ENCODE measurements at places on chromosomes 12 and 14.

DNA sequence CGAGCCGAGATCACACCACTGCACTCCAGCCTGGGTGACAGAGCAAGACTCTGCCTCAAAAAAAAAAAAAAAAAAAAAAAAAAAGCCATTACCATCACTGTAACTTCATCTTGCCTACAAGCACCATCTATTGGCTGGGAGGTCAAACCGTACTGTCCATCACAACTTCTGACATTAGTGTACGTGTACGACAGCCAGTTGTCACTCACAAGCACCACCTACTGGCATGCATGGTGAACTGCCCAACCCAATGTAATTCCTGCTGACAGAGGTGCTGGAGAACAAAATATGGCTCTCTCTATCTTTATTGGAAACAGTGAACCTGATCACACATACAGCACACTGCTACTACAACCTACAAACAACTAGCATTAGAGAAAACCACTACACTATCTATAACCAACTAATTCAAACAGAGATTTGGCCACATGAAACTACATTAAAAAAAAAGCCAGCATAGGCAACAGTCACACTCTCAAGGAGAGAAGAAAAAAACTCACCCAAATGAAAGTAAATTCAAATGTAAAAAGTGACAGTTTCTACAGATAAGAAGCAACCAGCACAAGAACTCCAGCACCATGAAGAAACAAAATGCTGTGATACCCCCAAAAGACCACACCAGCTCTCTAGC, 82.3 kb downstream of the PUS7L start:
- no peaks in the 10 kb centered on the region for H3K27me3 ChIP-seq
- H3K27ac ChIP-seq, result peak overlapping the region; percentile 89
- no peaks in the 10 kb centered on the region for H3K36me3 ChIP-seq
- peaks cover 11% of the 10 kb centered on the region for H3K4me1 ChIP-seq

GRCh38 chr12:4954621-4955354, 45.1 kb downstream of the KCNA1 start:
- no peak overlapping the region for H3K4me3 ChIP-seq
- no peak for DNase-seq
- H3K36me3 ChIP-seq, result no peaks in the 10 kb centered on the region
- peaks cover 1% of the 10 kb centered on the region for H3K27me3 ChIP-seq
- H3K27ac ChIP-seq, result no peak overlapping the region

DNA sequence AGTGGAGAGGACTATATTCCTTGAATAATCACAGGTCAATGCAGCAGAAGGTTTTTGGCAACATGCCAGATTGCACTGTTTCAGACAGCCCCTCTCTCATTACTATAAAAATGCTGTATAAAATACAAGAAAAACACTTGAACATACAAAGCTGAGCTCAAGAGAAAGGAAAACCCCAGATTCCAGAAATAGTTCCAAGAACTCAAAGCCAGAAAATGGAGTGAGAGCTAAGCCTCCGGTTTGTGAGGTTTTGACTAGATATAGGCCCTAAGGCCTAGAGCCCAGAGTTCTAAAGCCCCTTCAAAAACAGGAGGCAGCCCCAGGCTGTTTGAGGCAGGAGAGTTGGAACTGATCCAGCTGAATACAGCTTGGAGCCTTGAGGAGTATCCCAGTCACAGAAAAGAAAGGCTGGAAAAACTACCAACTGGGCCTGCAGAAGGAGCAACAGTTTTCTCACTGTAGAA, 29.4 kb upstream of the ACTN1 start:
- DNase-seq, result no peak
- no peaks in the 10 kb centered on the region for H3K36me3 ChIP-seq
- no peak overlapping the region for H3K27ac ChIP-seq
- peaks cover 19% of the 10 kb centered on the region for H3K4me1 ChIP-seq
- H3K27me3 ChIP-seq, result no peaks in the 10 kb centered on the region
- H3K4me3 ChIP-seq, result no peak overlapping the region

DNA sequence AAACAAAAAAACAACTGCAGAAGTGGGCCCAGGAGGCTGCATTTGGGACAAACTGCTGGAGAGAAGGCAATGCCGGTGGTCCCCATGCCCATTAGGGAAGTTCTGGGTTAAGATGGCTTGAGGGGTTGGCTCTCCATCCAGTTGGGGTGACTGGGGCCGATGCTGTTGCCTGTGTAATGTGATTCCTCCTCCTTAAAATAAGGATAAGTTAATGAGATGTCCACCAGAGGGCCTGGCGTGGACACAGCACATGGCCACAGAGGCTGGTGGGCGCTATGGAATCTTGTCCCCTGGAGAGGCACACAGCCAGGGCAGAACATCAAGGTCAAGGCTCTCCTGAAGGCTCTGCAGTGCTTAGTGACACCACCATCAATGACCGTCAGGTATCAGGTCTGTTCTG, 1.0 kb upstream of the TESC start:
- peak; percentile 15 for DNase-seq
- no peaks in the 10 kb centered on the region for H3K36me3 ChIP-seq
- H3K27ac ChIP-seq, result no peak overlapping the region
- H3K4me3 ChIP-seq, result no peak overlapping the region
- peaks cover 29% of the 10 kb centered on the region for H3K27me3 ChIP-seq

DNA sequence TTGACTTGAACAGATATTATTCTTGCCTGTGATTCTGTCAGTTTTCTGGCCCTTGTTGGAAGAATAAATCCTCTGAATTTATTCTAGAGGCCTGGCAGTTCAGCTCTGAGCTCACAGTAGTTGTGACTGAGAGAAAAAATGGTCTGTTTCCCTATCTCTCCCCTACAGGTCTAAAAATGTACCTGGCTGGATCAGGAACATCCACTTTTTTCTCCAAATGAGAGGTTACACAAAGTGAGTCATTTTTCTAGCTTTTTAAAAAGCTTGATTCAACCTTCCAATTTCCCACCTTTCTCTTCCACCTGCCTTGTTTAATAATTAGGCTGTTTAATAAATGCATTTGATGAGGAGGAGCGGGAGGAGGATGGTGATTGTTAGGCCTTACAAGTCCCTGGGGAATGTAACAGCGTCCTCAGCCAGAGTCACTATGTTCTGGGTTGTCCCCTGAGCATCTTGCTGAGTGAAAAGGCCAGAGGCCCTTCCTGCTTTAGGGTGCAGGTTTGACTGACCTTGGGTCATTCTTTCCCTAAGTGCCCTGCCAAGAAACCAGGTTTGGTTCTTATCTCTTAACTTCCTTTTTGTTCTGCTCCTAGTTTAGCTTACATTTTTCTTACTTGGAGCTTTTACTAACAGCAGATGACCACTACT, 91.7 kb upstream of the FUT8 start:
- H3K36me3 ChIP-seq, result no peaks in the 10 kb centered on the region
- peaks cover 16% of the 10 kb centered on the region for H3K4me1 ChIP-seq
- DNase-seq, result no peak

- no peaks in the 10 kb centered on the region for H3K4me1 ChIP-seq
- no peaks in the 10 kb centered on the region for H3K36me3 ChIP-seq
- peaks cover 12% of the 10 kb centered on the region for H3K27me3 ChIP-seq
These were observed at the start of gene C14orf39 for GRCh38 chr14:60485598-60486251. Gene C14orf39 (minus strand): TSS chr14:60486063. CDS start chr14:60485078, 985 bp downstream.

DNA sequence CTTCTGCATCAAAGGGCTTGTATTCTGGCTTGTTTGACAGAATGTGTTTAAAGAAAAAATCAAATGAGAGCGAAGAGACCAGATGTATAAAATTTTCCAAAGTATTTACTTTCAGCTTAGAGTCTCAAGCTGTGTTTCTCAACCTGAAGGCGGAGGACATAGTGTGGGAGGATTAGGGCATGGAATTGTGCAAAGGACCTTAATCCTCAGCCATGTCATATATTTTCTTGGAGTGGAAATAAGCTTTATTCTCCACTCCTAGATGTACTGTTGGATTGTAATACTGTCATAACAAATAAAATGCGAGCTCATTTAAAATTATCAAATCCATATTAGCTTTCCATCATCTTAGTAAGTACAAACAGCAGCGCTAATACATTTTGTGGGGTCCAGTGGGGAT, 154.0 kb downstream of the PAH start:
- H3K4me1 ChIP-seq, result no peaks in the 10 kb centered on the region
- no peaks in the 10 kb centered on the region for H3K36me3 ChIP-seq
- H3K27ac ChIP-seq, result no peak overlapping the region

DNA sequence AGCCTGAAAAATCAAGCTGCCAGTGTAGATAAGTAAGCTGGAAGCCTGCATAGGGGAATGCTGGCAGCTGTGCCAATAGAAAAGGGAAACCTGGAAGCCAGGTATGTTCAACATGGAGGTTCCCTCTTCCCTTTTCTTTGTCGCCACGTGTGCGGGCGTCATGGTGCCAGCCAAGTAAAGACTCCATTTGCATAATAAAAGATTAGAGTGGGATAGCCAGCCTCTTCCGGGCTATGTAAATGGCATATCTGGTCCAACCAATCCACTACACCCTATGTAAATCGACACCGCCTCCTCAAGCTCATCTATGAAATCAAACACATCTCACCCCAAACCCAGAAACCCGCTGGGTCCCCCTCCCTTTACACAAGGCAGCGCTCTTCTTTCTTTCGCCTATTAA, 5.6 kb upstream of the ADGRD1 start:
- H3K36me3 ChIP-seq, result no peaks in the 10 kb centered on the region
- H3K27ac ChIP-seq, result no peak overlapping the region
- no peaks in the 10 kb centered on the region for H3K27me3 ChIP-seq
- H3K4me1 ChIP-seq, result peaks cover 4% of the 10 kb centered on the region

Data from trophoblast cell (in vitro differentiated cells and primary cell).